ENCODE measurements at places on chromosomes 5 and 9.
A peak's percentile ranks its signal among the peaks of the same experiment; 100 is the strongest.

- DNase-seq, result no peak
These were observed 51.4 kb upstream of the DAB2 start for GRCh38 chr5:39475881-39476842.

DNA sequence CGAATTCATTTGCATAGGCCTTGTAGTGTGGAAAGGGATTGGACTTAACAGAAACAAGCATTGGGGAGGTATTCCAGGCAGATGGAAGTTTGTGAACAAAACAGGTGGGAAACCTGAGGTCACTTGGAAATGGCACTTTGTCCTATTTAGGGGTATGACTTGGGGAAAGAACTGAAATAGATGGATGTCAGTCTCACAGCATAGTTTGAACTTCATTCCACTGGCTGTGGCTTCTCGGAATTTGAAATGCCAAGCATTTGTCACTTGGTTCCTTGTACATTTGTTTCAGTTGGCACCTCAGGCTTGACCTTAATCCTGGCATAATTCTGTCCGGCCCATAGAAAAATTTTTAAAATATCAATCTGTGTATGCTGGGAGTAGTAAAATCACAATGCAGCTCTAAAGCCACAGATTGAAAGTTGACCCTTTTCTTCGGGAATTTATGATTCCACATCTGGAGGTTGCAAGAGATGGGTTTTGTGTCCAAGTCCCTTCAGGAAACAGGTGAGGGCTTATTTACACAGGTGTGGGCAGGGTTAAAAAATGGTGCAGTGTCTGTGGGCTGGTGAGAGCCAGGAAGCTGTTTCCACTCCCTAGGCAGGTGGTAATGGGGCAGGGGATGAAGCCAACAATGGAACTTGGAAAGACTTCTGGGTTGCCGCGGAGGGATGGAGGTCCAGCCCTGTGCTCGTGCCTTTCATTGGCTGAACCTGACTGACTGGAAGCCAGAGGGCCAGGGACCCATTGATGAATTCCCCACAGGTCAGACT is 39.2 kb upstream of the PDE8B start:
- no peak for DNase-seq

DNA sequence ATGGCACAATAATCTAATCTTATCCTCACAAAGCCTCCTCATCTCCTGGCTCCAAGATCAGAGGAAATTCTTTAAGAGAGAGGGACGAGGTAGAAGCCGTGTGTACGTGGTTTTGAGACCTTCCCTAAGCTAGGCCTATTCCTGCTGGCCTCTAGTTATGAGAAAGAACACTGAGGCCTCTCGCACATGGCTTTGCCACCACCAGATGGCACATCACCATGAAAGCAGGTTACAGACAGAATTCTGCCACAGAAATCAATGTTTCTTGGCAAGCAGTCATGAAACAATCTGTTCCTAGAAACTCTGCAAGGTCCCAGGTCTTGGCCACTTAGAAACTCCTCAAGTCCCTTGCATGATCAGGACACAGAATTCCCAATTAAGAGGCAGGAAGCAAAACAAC is 268.2 kb upstream of the TAS2R1 start:
- no peak for DNase-seq

DNA sequence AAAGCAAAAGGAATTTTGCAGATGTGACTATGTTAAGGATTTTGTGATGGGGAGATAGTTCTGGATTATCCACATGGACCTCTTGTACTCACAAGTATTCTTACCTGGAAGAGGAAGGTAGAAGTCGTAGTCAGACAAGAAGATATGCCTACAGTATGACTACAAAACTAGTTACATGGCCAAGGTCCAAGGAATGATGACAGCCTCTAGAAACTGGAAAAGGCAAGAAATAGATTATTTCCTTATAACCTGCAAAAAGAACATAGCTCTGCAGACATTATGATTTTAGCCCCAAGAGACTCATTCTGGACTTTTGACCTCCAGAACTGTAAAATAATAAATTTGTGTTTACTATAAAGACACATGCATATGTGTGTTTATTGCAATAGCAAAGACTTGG is 226.9 kb downstream of the FER start:
- no peak for DNase-seq

DNA sequence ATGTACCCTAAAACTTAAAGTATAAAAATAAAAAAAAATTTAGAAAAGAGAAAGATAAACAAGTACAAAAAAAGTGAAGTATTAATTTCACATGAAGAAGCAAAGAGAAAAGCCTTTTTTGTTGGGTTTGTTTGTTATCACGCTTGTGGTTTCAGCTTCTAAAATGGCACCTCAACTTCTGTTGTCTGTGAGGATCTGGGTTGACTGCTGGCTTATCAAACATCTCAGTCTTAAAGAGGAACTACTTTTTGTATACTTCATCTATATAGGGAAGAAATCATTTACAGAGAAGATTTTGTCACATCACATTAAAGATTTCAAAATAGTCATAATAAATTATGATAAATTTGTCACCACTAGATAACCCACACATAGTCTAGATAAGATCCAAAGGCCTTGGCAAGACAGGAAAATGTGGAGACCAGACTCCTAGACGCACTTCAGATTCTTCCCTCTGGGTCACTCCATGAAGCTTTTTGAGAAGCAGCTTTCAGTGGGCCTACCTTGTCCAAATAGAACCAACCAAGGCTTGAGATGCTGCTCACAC is 8.8 kb upstream of the ADGRV1 start:
- DNase-seq, result no peak

DNA sequence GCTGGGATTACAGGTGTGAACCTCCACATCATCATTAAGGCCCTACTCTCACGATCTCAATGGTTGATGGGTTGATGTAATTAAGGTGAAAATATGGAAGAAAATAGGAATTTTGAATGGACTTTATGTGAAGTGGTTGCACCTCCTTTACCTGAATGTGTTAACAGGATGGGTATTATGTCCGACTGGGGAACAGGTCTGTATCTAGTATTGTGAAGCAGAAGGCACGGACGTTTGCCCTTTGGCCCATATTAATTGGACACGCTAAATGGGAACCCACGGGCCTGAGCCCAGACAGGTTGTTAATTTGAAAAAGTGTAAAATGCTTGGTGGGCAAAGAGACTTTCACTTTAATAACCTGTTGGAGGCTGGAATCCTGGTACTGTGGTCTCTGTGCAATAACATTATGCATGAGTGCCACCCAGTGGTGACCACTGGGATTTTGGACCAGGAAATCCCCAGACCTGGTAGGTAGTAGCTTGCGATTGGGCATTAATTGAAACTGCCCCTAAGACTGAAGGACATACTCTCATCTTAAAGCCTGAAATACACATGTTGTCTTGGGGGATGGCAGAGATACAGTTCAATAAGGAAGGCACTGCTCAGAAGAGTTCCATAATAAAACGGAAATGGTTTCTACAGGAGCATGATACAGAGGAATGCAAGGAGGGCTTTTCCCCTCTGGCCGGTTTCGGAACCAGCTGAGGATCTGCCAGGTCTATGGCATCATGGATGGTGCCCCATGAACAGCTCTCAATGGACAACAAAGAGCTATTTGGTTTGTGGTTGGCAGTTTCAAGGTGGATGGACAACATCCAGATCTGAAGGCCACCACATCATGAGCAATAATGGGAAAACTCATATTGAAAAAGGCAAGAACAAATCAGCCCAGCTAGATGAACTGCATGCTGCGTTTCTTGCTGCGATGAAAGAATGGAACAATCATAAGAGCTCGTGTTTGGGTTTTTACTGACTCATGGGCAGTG is 26.2 kb upstream of the BICD2 start:
- DNase-seq, result peak; percentile 11

DNA sequence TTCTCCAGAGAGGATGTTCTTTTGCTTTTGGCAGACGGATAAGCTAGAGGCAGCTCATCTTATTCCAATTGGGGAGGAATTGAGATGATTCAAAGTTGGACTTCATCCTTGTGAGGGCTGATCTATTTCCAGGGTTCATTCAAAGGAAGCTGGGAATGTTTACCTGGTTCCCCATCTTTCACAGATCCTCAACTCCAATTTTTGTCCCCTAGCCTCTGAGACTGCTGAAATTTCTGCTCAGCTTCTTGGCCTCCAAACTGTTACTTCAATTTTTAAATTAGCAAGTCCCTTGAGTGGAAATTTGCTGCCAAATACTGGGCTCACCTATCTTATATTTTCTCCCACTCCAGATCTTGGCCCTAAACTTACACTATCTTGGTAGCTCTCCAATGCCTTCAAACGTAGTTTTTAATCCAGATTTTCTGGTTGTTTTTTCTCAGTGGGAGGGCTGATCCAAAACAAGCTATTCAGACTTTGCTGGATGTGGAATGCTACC is 93.9 kb upstream of the NEK6 start:
- DNase-seq, result no peak

GRCh38 chr5:117463881-117464570 is 889.4 kb upstream of the SEMA6A start:
- DNase-seq, result no peak

DNA sequence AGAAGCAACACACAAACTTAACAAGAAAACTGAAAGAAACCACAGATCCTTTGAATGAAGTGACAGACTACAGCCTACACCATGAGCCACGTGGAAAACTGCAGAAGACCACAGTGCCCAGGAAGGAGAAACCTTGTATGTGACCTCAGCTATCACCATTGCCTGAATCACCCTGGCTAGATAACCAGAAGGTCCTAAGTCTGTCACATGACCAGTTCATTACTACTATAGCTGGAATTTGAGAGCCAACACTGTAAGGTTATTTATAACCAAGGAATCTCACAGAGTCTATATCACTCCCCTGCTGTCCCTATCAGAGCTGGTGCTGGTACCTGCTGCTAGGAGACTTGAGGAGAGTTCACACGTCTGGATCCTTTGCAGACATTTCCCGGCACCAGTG is 90.3 kb upstream of the FBXL17 start:
- DNase-seq, result no peak

GRCh38 chr5:66436721-66437120 is 159.5 kb upstream of the MAST4 start:
- no peak for DNase-seq

GRCh38 chr9:99433095-99433494 is 211.0 kb downstream of the SEC61B start:
- DNase-seq, result no peak

DNA sequence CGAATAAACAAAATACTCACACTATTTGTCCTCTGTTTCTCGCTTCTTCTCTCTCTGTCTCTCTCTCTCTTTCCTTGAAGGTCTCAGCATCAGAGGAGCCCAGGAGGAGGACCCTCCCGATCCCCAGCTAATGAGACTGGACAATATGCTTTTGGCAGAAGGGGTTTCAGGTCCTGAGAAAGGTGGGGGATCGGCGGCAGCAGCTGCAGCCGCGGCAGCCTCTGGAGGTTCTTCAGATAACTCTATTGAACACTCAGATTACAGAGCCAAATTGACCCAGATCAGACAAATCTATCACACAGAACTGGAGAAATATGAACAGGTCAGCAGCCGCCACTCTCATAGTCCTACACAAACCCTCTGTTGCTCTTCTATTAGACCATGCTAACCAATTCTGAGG is 168.4 kb downstream of the PBX3 start:
- no peak for DNase-seq

DNA sequence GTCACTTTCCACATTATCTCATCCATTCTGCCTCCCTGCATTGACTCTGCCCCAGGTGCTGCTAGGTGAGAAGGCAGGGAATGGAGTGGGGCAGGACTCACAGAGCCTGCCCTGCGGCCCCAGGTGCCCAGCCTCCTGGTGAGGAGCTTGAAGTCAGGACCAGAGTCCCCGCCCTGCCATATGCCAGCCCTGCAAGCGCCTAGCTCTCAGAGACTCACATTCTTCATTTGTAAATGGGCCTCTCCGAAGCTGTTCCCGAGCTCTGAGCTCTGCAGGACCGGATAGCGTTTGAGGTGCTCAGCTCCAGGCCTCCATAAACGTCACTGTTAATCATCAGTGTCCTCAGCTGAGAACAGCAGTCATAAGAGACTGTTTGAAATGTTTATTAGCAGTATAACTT is 75.1 kb upstream of the STXBP1 start:
- no peak for DNase-seq
